ENCODE measurements at places on chromosomes 4 and X. TPM values are rescaled to one million over a fixed set of nuclear protein-coding genes. Genes with fewer than 3 reads are reported as not detected.
A peak's percentile ranks its signal among the peaks of the same experiment; 100 is the strongest.

ZCCHC18 gene
- total RNA-seq: 1.6 TPM

DNA sequence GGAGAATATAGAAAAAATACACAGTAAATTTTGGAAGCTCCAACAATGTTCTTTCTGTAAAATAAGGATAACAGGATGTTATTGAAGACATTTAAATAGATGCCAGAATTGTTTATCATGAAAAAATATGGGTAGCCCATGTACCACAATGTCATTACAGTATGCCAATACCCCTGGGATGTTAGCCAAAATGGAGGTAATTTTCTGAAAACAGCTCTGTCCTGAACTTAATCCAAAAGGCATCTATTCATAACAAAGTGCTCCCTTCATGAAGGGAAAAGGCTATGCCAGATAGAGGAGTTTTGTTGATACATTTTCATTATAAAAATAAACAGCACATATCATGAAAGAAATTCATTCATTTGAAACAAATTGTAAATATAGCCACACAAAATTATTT lies 1902.6 kb upstream of the AGA start:
- DNase-seq: no peak

DNA sequence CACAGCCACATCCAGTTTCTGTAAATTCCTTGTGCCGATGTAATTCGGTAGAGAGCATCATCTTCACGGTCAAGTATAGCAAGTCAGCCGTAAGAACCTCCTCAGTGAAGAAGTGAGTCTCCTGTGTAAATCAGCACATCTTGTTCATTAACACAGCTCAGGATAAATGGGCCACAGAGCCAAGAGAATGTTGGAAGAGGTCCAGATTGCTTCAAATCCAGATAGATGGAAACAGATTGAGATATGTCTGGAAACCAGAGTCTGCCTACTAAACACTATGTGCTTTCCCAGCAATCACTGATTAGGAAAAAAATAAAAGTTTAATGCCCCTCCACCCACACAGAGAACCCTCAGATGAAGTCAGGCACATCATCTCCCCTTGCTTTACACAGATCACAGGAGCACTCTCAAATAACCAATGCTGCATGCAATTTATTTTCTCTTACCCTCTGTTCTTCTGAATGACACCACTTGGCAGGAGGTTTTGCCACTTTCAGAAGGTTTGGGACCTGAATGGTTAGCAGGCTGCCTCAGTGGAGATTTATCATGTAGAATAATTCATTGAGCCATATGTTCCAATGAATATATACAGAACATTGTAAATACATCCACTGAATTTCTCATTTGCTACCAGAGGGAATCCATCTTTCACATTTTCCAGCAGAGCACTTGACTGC lies 357.7 kb downstream of the C4orf33 start:
- DNase-seq: peak; percentile 39

GRCh38 chr4:165838575-165838974 lies 34.5 kb upstream of the TLL1 start:
- peak; percentile 44 for DNase-seq

GRCh38 chr4:83356899-83357661 lies 22.4 kb upstream of the HPSE start:
- DNase-seq: peak; percentile 95

DNA sequence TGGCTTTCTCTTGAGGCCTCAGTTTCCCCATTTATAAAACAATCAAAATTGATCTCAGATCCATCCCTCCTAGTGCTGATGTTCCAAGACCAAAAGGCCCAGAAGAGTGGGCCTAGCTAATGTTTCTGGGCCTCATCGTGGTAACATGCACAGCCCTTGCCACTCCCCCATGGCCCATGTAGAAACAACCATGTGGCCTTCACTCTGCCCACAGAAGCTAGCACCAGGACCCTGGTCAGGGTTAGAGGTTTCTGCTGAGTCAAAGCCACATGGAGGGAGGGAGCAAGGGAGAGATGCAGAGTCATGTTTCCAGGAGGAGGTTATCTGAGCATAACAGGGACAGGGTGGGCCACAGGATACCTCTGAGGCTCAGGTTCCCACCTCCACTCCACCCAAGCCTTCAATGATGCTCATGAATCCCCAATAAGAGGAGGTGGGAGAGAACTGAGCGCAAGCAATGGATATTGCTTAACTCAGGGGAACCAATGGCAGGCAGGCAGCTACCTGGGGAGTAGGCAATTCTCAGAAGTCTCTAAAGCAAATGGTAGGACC lies 16.9 kb downstream of the OTUD5 start:
- no peak for DNase-seq

GRCh38 chrX:72573158-72573511 lies 492 bp upstream of the HDAC8 start:
- DNase-seq: no peak

GRCh38 chrX:150465326-150465725 lies 102.2 kb downstream of the MAMLD1 start:
- no peak for DNase-seq

MTM1 gene
- 13.2 TPM for total RNA-seq

DNA sequence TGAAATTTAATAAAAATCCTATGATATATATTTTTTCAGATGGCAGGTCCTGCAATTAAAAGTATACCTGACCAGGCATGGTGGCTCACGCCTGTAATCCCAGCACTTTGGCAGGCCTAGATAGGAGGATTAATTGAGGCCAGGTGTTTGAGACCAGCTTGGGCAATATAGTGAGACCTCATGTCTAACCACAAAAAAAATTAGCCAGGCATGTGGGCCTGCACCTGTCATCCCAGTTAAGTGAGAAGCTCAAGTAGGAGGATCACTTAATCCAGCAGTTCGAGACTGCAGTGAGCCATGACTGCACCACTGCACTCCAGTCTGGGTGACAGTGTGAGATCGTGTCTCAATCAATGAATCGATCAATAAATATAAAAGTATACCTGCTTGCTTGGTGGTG lies 2.5 kb downstream of the OCIAD2 start:
- DNase-seq: no peak

GRCh38 chr4:79540143-79540542 lies 132.1 kb upstream of the GK2 start:
- no peak for DNase-seq

DNA sequence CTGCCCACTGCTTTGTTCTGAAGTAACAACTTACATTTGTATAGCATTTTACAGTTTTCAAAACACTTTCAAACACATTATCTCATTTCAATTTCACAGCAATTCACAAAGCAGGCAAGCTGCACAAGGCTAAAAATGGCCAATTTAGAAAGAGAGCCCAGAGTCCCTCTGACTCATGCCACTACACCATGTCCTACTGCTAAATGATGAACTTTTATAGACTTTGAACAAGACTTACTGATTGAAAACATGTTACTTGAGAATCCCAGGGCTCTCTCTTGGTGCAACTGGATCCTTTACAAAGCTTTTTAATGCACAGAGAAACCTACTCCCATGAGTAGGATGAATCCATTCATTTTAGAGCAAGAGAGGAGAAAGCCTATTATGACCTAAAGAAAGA lies 5.8 kb upstream of the G3BP2 start:
- DNase-seq: no peak
